ENCODE measurements at places on chromosomes 4 and X.

GRCh38 chr4:117514391-117515175, 429.2 kb upstream of the TRAM1L1 start:
- DNase-seq: no peak

GRCh38 chr4:25158817-25159216, 1.4 kb downstream of the SEPSECS start:
- no peak for DNase-seq

DNA sequence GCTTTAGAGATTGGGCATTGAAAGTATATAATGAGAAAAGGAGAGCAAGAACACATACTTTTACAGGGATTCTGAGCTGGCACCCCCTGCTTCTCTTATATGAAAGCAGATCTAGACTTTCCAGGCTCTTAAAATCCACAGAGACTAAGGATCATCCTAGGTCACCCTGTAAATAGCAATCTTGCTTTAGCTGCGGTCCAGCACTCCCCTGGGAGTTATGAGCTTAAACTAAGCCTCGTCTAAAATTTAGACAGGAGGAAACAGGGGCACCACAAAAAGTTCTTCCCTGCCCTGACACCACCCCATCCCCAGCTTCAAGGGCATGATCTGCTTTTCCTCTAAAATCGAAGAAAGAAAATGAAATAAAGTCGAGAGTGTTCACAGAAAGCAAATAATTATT, 143.3 kb upstream of the KCNIP4 start:
- DNase-seq: no peak

GRCh38 chr4:957581-958313, 15.6 kb downstream of the DGKQ start:
- DNase-seq: no peak

DNA sequence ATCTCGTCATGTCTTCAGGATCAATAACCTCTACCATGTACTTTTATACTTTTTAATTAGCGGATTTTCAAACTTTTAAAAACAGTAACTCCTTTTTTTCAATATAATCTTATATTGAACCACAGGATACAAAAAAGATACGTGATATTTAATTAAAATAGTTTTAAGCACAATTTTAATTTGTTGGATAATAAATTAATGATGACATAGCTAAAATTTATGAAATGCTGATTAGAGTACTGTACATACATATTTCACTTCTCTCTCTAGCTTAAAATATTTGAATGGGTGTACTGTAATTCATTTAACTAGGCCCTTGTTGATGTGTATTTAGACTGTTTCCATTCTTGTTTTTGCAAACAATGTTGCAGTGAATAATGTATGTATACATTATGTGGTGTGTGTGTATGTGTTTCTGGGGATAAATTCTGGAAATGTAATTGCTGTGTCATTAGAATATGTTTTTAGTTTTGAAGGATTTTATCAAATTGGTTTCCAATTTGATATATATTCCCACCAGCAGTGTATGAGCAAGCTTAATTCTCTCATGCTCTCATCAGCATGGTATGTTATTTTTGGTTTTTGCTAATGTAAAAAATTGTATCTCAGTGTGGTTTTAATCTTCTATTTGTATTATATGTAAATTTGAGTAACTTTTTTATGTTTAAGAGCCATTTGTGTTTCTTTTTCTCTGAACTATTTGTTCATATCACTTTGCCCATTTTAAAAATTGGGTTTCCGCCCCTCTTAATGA, 66.4 kb downstream of the CDKL5 start:
- no peak for DNase-seq

GRCh38 chr4:173357939-173358338, 12.8 kb upstream of the SAP30 start:
- no peak for DNase-seq

DNA sequence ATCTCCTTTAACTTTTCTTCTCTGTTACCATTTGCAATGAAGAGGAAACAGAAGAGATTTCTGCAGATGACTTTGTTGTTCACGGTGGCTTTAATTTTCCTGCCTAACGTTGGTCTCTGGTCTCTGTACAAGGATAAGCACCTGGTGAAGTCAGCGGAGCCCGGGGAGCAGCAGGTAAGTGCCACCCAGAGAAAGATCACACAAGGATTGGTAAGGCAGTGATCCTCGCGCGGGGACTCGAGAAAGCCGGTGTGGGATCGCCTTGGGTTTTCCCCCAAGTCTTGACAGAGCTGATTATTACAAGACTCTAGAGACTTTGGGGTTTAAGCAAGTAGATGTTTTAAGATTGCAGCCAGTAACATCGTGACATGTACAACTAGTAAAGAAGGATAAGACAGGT, 1.3 kb downstream of the GALNTL6 start:
- no peak for DNase-seq

DNA sequence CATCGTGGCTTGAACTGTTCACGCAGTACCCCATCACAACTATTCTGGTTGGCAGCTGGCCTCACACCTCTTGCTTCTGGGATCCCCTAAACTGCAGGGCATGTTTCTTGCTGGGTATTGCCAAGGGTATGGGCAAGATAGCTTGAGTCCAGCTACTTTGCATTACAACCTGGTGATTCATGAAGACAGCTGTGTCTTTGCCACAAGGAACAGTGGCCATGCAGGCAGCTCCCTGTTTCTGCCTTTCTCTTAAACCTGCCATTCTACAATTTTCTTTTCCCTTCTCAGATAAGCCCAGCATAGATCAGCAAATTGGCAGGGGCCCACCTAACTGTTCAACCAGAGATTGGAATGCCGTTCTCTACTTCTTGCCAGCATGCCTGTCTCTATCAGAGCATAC, 42.8 kb downstream of the TENM3 start:
- DNase-seq: no peak

GRCh38 chrX:134821370-134821769, 163.1 kb upstream of the PLAC1 start:
- DNase-seq: no peak

DNA sequence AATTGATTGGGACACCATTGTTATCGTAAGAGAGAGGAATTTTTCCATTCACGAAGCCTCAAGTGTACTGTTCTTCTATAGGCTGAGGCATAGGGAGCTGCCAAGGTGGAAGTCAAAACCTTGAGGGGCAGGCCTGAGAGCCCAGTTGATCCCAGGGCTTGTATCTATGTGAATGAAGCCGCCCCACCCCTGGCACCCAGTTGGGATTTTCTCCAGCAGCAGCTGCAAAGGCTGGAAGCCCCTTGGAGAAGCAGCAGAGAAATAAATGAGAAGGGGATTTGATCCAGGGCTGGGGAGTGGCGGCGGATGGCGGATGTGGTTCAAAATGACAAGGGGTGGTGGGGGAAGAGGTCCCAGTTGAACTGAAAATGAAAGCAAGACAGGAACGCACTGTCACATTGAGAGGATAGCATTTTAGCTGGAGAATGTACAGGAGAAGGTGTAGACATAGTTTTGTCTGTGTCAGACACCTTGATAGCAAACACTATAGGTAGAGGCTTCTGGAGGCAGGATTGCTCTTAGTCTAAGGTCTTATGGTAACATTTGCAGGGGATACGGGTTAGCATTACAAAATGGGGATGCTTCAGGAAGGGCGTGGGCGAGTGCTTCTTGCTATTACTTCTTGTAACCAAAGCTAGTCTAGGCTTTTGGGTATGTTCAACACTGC, 32.6 kb downstream of the DOCK11 start:
- peak; percentile 49 for DNase-seq

- DNase-seq: no peak
Observed at GRCh38 chrX:147912093-147912801, 528 bp downstream of the FMR1 start.

DNA sequence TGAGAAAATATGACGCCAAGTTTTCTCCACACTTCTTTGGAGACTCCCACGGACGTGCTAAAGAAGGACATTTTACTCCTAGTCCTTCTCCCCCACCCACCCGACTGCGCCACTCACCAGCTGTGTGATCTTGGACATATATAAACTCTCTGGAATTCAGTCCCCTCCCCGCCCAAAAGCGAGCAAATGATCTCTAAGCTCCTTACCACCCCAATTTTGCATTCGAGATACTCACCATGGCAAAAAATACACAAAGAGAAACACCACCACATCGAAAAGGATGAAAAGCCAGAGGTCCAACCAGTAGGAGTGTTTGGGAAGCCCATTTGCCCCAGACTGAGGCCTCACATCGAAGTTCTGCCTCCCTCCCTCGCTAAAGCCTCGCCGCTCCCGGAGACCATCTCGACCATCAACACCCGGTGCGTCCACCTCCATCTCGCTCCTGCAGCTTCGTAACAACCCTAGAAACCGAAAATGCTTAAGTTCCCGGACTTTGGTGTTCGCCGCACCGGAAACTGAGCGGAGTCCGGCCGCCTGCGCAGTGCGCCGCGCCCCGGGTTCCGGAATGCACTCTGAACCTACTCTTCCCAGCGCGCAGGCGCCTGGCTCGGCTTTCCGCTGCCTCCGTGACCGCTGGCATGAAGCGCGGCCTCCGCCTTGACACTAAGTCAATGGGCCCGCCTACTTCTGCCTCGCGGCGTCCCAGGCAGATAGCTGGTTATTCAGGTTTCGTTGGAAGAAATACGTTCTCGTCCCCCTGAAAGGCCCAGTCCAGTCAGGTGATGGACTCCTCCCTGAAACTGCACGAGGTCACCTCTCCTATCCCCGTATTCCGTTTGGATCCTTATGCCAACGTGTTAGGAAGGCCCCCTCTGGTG, 21.6 kb downstream of the FABP2 start:
- peak; percentile 84 for DNase-seq

GRCh38 chrX:69546417-69546816, 42.3 kb downstream of the NALF2 start:
- DNase-seq: no peak

DNA sequence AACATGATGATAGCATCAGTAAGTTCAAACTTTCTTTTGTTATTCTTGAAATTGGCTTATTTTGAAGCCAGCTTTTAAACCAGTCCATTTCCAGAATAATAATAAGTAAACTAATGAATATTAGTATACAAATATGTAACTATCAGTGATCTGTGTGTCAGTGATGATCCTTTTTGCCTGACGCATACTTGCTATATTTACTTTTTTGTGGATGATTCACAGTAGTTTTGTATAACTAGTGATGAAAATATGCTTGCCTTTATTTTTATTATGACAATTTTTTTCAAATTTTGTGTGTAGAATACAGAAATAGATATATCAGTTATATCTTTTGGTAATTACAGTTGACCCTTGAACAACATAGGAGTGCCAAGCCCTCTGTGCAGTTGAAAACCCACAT, 49.5 kb downstream of the USP53 start:
- DNase-seq: no peak

DNA sequence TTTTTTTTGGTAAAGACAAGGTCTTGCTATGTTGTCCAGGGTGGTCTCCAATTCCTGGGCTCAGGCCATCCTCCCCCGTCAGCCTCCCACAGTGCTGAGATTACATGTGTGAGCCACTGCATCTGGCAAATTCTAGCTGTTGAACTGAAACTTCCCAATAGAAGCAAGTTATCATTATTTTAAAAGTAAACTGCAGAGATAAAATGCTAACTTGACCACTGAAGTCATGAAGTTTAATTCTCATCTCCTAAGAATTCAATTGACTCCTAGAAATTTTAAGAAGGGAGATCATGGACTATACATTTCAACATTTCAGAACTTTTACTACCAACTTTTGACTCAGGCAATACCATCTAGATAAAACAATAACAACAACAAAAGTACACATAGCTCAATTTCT, 11.7 kb upstream of the EXOSC9 start:
- DNase-seq: no peak

- DNase-seq: no peak
Observed at GRCh38 chr4:69744157-69744478, 16.3 kb downstream of the SULT1B1 start.

GRCh38 chrX:55452833-55453124, 852 bp downstream of the MAGEH1 start:
- DNase-seq: no peak

GRCh38 chr4:145819853-145820181, 118.8 kb downstream of the ZNF827 start:
- no peak for DNase-seq

DNA sequence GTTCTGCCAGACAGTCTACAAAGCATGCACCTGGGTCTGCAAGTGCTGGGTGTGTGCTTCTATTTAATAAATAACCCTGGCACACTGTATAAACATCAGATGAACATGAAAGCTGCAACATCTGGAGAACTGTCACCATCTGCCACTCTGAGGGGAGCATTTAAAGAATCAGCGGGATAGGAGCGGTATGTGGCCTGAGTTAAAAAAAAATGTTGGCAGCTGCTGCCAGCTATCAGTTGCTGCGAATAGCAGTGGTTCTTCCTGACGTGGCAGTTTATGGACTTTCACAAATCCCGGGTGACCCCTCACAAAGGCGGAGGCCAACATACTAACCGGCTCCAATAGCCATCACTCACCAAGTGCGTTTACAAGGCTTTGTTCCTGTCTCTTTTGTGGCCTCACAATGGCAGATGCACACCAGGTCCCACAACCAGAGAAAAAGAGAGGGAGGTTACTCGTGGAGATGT, 95.1 kb downstream of the RASL11B start:
- DNase-seq: no peak

DNA sequence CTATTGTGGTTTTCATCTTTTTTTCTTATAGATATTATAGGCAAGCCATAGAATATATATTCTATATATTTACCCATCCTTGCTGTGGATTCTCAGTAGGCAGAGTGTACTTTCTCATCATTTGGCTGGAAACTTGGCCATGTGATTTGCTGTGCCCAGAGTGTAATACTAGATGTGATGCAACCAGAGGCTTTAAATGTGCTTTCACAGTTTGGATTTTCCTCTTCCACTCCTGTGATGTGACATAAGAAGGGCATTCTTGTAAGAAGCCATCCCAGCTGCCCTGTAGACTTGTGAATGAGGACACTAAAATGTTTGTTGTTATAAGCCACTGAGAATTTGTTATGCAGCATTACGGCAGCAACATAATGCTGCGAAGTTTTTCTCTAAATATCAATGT, 10.4 kb upstream of the HPGDS start:
- DNase-seq: no peak

GRCh38 chr4:86892636-86892960, 376 bp upstream of the C4orf36 start:
- DNase-seq: no peak

DNA sequence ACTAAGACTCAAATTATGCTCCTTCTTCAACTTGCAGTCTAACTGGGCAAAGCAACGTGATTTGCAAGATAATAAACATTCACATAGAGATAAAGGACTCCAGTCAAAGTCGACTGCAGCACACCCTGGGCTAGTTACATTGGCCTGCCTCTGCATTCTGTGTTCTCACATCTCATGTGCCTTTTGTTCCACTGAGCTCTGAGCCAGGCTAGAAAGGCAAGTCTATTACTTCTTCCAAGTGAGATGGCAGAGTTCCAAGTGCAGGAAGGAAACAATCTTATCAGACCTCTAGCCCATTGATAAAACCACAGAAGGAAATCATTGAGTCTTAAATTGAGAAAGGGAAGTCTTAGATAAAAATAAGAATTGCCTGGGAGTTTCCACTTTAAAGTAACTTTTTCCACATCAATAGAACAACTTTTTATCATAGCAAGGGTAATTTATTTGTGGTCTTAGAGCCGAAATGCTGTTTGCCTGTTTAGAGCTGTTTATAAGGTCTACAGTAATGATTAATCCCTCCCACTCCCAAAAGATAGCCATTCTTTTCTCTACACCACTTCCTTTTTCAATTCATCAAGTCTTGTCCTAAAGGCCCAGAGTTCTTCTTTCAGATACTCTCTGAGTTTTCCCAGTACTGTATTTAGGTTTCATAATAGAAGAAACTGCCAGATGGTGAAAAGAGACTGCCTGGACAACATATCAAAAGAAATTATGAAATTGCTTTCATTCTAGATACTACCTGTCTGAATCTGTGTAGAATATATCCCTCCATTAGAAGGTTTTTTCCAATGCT, 200.2 kb downstream of the GUCY2F start:
- DNase-seq: no peak

GRCh38 chr4:146488495-146489174, 33.1 kb downstream of the SLC10A7 start:
- DNase-seq: no peak

Measured in stimulated activated CD4-positive, alpha-beta T cell treated with anti-CD3 and anti-CD28 coated beads, TNF-alpha, amount 100 ng/mL, for 24 hours (primary cell).